Stimulated activated CD4-positive, alpha-beta T cell treated with anti-CD3 and anti-CD28 coated beads, Interleukin-4, amount 100 ng/mL, for 48 hours (primary cell): ENCODE measurements at places on chromosomes 12 and 14.

DNA sequence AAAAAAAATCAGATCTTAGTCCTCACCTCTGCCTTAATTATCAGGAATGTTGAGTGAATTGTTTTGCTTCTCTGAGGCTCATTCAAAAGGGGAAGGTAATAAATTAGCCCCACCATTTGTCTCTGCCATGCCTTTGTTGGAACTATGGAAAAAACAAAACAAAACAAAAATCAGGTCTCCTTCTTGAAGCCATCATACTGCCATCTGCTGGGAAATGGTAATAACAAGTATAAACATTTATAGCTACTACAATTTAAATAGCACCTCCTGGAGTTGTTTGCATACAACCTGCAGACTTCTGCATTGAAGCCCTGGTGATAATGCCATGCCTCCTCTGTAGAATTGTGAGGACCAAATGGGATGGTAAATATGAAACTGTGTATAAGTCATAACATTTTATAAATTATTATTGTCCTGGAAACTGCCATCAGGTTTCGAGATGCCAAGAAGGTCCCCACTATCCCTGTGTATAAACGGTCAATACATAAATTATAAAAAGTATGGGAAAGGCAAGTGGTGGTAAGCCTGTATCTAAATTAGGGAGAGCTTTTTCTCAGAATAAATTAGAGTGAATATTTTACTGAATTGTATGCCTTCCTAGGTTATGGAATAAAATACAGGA lies 87.2 kb upstream of the FGD4 start:
- no peak for DNase-seq

GRCh38 chr12:49990273-49990672 lies 17.5 kb downstream of the AQP6 start:
- no peak for DNase-seq

GRCh38 chr12:5586201-5586600 lies 154.3 kb downstream of the NTF3 start:
- no peak for DNase-seq

DNA sequence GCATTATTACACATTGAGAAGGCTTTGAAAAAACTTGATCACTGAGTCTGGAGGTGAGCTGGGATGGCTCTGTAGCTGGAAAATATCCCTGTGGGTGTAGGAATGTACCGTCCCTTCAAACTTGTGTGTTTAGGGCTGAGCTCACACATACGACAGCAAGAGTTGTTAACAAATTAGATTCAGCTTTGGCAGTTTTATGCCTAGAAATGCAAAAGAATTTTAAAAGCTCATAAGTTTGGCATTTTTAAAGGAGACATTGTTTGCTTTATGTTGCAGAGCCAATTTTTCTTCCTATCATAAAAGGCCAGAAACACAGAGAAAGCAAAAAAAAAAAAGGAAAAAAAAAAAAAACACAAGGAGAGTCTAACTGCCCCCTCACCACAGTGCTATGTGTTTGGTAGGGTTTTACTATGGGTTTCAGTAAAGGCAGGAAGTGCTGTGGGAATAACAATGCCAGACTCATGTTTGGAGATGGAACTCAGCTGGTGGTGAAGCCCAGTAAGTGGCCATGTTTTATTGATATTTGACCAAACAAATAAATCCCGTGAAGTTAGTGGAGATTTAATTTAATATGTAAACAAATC lies 78.4 kb downstream of the DAD1 start:
- no peak for DNase-seq

DNA sequence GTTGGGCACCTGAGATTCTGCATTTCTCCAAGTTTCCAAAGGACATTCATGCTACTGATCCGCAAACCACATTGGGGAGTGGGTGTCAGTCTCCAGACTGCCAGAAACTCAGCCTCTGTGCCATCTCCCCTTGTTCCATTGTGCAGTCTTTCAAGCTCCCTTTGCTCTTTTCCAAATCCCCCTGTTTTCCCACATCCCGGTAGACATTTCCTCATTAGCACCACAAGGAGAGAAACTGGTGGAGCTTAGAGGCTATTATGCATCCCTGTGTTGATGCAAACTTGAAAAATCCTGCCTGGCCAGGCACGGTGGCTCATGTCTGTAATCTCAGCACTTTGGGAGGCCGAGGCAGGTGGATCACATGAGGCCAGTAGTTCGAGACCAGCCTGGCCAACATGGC lies 10.7 kb downstream of the CCDC63 start:
- no peak for DNase-seq

DNA sequence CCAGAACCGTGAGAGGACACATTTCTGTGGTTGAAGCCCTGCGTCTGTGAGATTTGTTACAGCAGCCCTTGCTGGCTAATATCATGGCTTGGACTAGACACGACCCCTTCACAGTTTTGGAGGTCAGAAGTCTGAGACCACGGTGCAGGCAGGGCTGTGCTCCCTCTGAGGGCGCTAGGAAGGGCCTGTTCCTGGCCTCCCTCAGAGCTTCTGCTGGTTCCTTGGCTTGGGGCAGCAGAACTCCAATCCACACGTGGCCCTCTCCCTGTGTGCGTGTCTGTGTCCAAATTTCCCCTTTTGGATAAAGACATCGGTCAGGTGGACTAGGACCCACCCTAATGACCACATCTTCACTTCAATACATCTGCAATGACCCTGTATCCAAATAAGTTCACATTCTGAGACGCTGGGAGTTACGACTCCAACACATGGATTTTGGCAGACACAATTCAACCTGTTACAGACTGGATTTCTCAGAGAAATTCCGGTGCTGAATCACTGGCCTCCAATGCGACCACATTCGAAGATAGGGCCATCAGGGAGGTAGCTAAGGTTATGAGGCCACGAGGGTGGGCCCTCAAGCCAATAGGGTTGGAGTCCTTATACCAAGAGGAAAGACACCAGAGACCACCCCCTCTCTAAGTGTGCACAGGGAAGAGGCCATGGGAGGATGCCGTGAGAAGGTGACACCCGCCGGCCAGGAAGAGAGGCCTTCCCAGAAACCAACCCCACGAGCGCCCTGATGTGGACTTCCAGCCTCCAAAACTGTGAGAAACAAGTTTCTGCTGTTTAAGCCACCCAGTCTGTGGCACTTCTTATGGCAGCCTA lies 43.6 kb upstream of the PPP2R5C start:
- DNase-seq: no peak

GRCh38 chr12:64746663-64747062 lies 12.5 kb downstream of the GNS start:
- no peak for DNase-seq

DNA sequence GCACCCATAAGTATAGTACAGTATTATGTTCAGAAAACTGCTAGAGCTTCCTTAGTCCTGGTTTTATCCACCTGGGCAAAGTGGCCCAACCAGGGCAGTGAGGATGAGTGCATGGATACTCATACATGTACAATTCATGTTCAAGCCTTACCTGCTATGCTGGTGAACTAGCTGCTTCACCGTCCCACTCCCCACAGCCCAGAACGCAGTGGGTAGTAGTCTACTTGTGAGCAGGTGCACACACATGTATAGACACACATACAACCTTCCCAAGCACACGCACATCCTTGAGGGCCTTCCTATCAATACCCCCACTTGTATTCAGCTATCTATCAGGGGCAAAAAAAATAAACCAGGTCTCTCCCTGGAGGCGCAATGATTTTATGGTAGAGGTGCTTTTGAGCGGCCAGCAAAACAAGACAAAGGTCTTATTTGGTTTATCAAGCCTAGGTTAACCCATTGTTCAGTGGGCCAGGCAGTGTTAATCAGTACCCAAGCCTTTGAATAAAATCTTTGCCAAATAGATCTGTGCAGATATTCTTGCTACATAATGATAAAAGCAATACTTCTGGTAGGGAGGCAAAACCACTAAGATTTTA lies 69.8 kb downstream of the ZFP36L1 start:
- no peak for DNase-seq

GRCh38 chr14:89332031-89332430 lies 85.0 kb downstream of the FOXN3 start:
- no peak for DNase-seq
